DMS79 (cell line): ENCODE measurements at places on chromosomes 3 and 15.
A peak's percentile ranks its signal among the peaks of the same experiment; 100 is the strongest.

- DNase-seq: no peak
Observed at GRCh38 chr3:114411811-114412803, 118.3 kb downstream of the TIGIT start.

DNA sequence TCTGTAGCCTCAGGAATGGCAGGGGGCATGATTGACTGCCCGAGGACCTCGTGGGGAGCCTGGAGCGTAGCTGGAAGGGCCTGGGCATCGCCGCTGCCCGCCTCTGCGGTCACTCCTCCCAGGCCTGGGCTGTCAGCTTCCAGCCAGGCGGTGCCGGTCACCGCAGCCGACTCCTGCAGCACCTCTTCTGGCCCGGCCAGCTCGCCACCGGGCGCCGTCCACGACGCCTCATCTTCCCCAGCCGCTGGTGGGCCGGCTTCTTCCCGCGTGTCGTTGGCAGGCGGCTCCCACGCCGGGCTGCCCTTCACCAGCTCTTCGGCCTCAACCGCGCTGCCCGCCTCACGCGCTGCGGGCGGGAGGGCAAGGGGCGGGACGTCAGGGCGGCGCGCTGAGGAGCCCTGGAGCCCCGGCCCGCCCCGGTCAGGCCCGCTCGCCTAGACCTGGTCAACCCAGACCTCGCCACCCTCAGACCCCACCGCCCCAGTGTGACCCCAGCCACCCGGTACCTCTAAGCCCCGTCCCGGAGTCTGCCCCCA, 1.0 kb downstream of the CSPG5 start:
- no peak for DNase-seq

DNA sequence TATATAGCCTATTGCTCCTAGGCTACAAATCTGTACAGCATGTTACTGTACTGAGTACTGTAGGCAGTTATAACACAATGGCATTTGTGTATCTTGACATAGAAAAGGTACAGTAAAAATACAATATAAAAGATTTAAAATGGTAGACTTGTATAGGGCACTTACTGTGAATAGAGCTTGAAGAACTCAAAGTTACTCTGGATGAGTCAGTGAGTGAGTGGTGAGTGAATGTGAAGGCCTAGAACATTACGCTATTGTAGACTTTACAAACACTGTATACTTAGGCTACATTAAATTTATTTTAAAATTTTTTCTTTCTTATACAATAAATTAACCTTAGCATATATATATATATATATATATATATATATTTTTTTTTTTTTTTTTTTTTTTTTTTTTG, 140.0 kb upstream of the UBE2E1 start:
- no peak for DNase-seq

DNA sequence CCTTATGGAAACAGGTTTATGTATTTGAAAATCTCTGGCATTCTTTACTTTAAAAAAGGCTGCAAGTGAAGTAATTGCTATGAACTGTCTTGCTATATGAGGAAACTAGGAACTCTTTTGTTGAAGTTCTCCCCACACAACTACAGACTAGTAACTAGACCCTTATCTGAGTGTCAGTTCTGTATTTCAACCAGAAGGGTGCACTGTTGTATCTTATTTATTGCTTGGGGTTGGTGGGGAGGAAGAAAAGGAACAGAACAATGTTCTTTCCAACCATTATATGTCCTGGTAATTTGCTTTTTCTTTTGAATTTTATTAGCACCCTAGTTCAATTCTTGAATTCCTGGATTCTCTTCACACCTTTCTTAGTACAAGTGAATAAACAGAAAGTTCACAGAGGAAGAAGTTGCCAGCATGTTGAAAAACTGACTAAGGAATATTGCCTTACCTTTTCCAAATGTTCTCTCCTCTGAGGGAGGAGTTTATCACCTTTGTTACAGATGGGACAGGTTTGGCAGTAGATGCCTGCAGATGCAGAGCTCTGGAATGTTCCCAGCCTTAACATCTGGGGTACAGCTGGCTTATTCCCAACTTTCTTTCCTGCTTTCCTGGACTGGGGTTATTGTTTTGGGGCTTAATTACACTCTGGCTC, 162.4 kb upstream of the CFAP20DC start:
- peak; percentile 19 for DNase-seq

DNA sequence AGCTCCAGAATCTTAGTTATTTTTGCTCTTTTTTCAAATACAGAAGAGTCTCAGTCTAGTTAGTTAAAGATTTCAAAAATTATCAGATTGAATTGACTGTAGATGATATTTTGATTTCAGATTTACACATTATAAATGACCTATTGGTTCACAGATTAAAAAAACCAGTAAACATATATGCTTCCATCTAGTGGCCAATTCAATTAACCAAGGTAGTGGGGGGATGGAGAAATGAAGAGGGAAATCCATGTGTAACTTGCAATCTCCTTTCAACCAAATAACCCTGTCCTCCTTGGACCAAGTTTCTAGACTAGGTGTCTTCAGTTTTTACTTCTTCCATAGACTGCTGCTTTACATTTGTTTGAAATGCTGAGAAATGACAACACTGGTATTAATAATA, 789.8 kb downstream of the ROBO1 start:
- DNase-seq: no peak

DNA sequence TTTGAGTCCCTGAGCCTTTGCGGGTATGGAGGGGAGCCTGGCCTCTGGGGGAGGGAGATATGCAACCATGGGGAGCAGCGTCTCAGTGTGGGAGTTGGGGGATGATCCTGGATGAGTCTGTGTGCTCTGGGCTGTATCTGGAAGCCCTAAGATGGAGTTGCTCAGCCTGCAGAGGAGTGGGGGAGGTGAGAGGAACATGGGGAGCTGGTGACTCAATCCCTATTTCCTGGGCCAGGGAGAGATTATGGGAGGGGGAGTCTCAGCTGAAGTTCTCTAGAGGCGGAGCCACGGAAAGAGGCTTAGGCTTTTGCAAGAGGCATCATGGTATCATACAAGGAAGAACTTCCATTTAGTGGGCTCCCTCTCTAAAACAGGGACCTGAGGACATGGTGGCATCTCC, 59.5 kb upstream of the TMEM115 start:
- DNase-seq: no peak
